Stimulated activated CD8-positive, alpha-beta memory T cell treated with anti-CD3 and anti-CD28 coated beads, Interleukin-15, amount 100 ng/mL, for 24 hours (primary cell): ENCODE measurements at places on chromosomes 2 and 18.

GRCh38 chr2:25711675-25712354 is 38.4 kb upstream of the DTNB start:
- no peak for DNase-seq

GRCh38 chr2:56295666-56296065 is 111.9 kb downstream of the CCDC85A start:
- no peak for DNase-seq

DNA sequence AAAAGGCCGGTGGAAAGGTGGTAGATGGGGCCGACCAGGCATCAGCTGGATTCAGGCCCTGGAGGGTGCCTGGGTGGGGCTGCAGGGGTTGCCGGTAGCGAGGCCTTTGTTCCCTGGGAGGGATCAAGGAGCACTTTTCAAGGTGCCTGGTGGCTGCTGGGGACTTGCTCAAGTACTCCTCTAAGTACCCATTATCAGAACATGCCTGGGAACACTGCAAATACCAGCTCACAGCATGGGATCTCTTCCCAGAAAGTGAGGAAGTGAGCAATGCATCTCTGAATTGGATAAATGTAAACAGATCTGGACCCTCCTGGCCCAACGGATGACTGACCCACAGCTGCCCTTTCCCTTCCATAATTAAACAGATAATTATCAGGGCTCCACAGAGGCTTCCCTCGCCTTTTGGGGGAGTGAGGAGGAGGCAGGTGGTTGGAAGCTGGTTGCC is 210.5 kb downstream of the SH3RF3 start:
- no peak for DNase-seq

GRCh38 chr2:6442252-6442985 is 423.3 kb downstream of the CMPK2 start:
- no peak for DNase-seq

DNA sequence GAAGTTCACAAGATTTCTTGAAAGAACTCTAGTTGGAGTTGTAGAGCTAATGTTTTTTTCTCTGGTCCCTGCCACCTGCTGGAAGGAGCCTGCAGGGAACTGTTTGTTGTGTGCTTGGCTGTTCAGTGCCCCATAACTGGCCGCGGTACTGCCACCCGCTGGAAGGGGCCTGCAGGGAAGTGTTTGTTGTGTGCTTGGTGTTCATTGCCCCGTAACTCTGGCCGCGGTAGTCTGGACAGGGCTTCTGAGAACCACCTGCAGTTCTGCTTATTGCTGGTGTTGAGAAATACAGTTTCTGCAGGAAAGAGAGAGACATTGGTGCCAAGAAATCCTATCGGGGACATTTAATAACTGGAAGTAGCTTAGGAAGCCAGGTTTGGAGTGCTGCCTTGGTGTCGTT is 58.1 kb downstream of the AGAP1 start:
- no peak for DNase-seq

GRCh38 chr2:16650287-16651249 is 15.1 kb downstream of the CYRIA start:
- DNase-seq = no peak

GRCh38 chr2:193461431-193461934 is 1266.8 kb upstream of the TMEFF2 start:
- DNase-seq = no peak
